ENCODE measurements at places on chromosomes 4 and X.

- DNase-seq, result no peak
Observed at GRCh38 chrX:19689170-19689779, 174.0 kb upstream of the MAP3K15 start.

- DNase-seq, result no peak
Observed at GRCh38 chr4:26866781-26867180, 6.1 kb downstream of the STIM2 start.

DNA sequence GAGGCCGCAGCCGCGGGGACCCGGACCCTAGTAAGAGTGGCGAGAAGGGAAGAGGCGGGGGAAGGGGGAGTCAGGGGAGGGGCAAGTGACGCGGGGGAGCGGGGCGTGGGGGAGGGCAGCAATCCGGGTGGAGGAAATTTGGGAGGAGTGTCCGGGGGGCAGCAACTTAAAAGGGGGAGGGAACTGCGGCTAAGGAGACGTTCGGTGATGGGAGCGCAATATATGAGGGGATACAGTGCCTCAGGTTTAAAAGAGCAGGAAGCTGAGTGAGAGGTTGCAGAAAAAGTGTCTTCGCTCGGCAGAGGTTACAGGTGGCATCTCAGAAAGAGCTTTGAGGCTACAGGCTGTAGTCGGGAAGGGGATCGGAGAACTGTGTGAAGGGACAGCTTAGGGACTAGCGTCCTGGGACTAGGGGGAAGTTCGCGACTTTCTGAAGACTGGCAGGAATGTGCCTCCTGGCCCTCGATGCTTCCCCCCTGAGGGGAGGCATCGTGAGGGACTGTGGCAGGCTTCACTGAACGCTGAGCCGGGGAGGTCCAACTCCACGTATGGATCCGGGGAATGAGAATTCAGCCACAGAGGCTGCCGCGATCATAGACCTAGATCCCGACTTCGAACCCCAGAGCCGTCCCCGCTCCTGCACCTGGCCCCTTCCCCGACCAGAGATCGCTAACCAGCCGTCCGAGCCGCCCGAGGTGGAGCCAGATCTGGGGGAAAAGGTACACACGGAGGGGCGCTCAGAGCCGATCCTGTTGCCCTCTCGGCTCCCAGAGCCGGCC is 519 bp downstream of the FOXO4 start:
- peak; percentile 36 for DNase-seq

DNA sequence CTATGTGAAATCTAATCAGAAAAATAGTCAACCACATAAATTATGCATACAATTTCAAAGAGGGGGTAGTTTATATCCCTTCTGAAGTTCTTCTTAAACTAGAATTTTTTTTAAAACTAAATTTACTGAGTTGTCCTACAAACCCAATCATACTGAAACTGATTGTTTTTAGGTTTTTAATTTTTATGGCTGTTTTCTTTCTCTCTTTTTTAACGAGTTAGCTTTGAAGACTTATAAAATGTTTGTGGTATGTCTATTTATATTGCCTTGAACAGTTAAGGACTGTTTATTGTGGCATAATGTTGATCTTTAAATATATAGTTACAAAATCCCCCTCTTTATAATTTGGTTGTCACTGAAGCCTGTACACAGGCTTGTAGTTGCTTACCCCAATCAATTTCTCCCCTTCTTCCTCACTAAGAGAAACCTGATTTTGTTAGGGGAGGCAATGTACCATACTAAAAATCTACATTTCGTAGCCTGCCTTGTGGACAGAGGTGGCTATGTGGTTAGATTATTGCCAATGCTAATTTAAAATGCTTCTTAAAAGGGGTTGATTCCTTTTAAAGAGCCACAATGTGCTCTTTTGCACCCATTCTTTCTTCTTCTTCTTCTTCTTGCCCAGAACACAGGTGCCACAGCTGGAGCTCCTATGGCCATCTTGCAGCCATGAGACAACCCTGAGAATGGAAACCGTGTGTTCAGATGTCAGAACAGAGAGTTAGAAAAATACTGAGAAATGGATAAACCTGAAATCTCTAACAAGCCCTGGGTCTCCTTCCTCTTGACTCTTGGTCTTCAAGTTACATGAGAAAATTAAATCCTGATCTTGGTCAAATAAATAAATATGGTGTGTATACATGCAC is 102.7 kb upstream of the ZNF827 start:
- no peak for DNase-seq

All from AML-193 (cell line).